ENCODE measurements at places on chromosomes 12 and 14.

DNA sequence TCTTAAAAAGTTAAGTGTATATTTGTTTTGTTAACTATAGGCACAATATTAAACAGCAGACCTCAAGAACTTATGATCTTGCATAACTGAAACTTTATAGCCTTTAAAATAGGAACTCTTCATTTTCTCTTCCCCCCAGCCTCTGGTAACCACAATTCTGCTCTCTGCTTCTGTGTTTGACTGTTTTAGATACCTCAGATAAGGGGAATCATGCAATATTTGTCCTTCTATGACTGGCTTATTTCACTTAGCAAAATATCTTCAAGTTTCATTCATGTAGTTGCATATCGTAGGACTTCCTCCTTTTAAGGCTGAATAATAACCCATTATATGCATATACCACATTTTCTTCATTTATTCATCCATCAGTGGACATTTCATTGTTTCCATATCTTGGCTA is 131.3 kb downstream of the PTPRO start:
- no peak for DNase-seq

DNA sequence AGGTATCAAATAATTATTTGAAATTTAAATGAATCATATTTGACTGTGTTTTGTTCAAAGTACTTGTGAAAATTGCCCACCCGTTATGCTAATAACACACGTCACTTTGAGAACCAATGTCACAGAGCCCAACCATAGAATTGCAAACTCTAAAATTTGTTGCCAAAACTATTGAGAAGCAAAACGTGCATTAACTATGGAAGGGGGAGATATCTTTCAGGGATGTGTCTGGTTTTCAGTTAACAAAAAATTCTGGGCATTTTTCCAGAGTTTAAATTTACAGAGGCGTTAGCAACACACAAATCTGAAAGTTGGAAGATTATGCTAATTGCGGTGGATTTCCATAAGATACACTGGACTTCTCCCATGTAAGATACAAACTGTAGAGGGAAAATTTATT is 371.8 kb upstream of the E2F7 start:
- DNase-seq: no peak

DNA sequence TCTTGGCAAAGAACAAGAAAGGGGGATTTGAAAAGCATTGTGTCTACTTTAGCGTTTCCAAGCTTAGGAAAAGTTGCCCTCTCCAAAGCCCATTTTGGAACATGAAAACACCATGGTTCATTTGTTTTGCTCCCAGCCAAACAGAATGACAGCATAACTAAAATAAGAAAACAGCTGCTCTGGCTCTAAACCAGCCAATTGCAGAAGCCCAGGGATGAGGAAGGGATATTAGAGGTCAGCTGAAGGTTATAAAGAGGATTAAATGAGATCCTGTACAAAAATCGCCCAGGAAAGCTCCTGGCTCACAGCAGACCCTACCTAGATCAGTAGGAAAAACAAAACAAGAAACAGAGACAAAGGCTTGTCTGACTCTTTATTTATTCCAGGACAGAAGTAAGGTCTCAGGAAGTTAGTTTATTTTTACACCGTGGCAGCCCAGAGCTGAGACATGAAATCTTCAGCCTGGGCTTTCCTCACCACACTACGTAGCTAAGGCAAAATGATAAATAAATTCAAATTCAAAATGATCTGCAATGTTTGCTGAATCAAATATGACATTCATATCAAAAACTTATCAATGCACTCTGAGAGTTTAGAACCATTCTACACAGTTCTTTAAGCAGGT is 25.9 kb downstream of the SPX start:
- peak; percentile 42 for DNase-seq

DNA sequence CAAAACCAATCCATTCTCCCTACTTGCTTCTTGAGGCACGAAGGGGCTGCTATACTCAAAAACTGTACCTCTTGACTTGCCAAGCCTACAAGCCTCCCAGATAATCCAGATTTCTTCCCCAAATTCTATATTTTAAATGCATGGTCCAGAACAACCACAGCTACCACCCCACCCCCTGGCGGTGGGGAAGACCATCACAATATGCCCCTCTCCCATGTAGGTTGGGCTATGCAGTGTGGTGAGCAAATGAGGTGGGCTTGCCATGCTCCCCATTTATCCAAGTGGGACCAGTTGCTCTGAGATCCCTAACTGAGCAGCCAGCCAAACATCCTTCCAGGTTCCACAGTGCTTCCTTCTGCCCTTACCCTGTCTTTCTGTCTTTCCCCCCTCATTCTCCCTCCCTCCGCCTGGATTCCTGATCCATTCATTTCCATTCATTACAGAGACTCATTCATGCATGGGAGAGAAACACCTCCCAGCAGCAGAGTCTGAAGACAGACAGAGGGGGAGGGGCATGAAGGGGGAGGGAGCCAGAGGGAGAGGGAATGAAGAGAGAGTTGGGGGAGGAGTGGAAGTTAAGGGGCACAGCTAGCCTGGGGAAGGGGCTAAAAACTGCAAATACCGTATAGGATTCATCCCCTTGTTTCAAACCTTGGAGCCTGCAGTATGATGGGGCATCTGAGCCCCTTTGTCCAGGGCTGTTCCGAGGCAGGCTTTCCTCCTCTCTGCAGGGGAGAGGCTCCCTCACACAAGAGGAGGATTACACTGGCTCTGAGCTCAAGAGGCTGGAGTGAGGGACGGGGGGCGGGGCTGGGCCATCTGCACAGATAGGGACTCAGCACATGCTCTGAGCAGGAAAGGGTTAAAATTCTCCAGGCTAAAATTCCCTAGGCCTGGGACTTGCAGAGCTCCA is 4.4 kb downstream of the ZNF219 start:
- peak; percentile 97 for DNase-seq

- no peak for DNase-seq
Measured at GRCh38 chr14:79028281-79028680, 858.1 kb downstream of the NRXN3 start.

- DNase-seq: peak; percentile 85
Measured at GRCh38 chr14:94342334-94342934, 19.3 kb upstream of the SERPINA6 start.

DNA sequence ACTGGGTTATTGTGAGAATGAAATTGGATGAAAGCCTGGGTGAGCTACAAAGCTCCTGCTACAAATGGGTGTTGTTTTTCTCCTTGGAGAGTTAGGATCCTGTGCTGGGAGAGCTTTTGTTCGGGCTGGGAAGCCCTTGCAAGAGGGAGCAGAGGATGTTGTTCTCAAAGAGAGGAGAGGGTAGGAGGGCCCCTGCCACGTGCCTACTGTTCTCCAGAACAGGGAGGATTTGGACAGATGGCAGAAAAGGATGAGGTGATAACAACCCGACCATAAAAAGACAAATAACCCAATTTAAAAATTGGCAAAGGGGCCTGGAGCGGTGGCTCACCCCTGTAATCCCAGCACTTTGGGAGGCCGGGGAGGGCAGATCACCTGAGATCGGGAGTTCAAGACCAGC is 68.8 kb downstream of the GALNT16 start:
- DNase-seq: no peak

DNA sequence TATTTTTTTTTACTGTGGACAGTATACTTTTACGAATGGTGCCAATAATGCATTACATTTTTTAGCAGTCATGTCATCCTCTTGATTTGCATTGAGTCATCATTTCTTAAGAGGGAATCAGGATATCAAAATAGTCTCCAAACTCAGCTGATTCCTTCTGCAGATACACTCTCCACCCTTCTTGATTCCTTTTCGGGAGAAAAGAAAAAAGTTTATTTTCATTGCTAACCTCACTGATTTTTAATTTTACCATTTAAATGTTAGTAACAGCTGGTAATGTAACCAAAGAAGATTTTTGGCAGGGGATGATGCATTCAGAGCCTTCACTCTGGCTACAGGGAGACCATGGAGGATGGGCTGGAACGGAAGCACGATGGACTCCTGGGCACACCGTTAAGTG is 47.5 kb downstream of the MRPL42 start:
- DNase-seq: no peak

GRCh38 chr14:105830171-105830570 is 303.8 kb downstream of the TMEM121 start:
- no peak for DNase-seq

DNA sequence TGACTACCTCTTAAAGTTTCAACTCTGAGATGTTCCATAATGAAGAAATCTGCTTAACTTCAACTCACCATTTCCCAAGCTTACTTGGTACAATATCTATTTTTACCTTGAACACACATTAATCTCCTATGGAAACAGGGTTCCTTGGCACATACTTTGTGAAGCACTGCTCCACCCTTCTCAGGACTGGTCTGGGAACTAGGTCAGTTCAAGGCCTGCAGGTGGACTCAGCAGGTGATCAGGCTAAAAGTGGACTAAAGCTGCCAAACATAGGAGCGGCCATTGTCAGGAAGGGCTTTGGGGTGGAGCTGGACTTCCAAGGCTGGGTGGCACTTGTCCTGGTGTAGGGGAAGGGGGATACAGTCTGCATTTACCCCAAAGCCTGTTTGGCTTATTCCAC is 202.3 kb downstream of the NUAK1 start:
- DNase-seq: no peak

DNA sequence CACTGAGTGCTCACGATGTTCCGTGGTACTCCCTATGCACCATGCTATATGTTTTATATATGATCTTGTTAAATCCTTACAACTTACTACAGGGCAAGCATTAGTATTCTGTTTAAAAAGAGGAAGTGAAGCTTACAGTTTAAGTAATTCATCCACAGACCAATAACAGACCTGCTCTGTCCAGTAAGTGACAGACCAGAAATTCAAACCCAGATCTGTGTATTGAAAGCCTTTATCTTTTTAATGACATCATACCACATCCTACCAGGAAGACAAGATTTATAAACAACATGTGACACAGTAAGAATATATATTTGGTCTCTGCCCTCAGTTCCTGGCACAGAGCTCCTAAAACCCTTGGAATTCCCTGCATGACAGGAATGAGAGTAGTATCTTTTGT is 206.5 kb downstream of the STXBP6 start:
- no peak for DNase-seq

DNA sequence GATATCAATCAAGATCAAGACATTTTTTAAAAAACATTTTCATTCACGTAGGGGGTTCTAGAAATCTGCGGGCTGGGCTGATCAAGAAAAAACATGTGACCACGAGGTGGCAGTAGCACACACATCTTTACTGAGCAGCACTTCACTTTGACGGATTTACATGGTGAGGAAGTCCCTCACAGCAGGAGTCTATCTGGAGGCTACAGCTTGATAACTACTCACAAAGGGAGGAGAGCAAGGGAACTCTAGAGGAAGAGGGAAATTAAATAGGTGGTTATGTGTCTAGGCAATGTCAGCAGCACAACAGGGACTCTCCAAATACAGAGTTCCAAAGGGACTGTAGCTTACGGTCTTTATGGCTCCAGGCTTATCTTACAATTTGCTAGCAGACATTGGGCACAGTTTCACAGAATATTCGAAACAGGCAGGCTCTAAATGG is 248.1 kb downstream of the DPY19L2 start:
- DNase-seq: peak; percentile 40

GRCh38 chr12:27212861-27213260 is 31.2 kb upstream of the STK38L start:
- no peak for DNase-seq

DNA sequence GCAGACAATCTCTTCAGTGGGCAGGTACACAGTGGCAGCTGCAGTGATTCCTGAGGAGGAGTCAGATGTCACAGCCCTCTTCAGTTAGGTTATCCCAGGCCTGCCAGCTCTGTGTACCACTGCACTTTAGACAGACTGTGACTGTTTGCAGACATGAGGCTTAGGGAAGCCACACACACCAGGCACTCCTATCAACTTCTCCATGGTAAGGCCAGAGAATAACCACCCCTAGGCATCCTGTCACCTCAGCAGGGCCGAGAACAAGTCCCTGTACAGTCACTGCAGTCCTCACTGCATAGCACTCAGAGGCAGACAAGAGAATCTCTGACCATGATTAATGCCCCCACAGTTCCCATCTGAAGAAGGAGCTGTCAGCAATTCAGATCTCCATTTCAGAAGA is 296.5 kb downstream of the GALC start:
- no peak for DNase-seq

- no peak for DNase-seq
Measured at GRCh38 chr14:94176808-94177207, 2.7 kb downstream of the PPP4R4 start.

GRCh38 chr12:53289891-53290290 is 5.5 kb upstream of the PFDN5 start:
- DNase-seq: no peak

GRCh38 chr12:89717759-89718523 is 9.3 kb upstream of the ATP2B1 start:
- no peak for DNase-seq

DNA sequence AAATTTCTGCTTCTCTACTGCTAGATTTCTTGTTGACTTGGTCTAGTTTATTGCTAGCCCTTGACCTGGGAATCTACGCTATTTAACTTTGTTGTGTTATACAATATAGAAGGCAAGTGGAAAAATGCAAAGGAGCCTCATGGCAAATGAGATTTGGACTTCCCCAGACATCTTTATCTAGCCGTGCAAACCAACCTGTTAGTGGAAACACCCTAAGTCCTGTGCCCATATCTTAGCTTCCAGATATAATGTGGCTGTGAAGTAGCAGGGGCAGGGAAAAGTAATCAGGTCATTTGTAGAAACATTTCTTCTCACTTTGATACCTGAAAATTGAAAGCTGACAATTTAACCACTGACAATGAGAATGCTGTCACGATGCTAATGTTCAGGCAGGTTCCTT is 90.7 kb upstream of the ATP2B1 start:
- DNase-seq: no peak

DNA sequence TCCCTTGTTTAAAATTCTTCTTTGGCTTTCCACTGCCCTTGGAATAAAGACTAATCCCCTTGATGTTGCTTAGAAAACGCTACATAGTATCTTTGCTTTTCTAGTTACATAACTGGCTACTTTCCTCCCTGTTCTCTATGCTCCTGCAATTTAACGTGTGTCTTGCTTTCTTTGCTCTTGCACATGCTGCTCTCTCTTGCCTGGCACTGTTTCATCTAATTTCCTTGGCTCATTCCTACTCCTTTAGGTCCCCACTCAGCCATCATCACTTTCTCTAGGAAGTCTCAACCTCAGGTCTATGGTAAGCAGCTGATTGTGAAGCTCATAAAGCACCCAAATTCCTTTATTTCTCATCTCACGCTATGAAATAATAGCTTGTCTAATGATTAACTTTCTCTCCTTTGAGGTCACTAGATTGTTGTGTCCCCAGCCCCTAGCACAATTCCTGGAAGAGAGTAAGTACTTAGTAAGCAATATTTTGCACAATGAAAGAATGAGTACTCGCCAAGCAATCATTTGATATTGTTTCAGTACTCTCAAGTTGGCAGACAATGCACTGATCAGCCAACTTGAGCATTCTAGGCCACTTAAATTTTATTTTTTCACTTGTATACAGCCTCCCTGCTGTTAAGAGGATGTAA is 3.3 kb downstream of the ALDH6A1 start:
- DNase-seq: no peak

- no peak for DNase-seq
Measured at GRCh38 chr14:25069879-25070278, 19.9 kb upstream of the STXBP6 start.

GRCh38 chr14:106691601-106692291 is 1165.4 kb downstream of the TMEM121 start:
- no peak for DNase-seq

DNA sequence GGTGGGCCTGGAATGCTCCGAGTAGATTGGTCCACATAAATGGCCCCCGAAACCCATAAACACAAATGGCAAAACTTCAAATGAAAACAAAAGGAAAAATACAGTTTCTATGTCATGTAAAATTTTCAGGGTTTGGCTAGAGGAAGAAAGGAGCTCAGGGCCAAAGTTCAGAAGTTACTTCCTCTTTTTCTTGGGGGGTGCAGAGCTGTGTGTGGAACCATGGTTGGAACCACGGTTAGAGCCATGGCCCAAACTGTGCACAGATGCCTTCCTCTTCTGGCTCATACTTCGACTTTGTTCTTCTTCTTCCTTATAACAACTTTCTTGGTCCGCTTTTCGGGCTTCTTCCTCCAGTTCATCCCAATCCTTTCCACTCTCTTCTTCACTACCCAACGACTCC is 51.7 kb downstream of the MGST1 start:
- no peak for DNase-seq

Data from eye (tissue), 1 donor.